T1000 (cell line): ENCODE measurements at places on chromosomes 12 and 14.

- DNase-seq, result no peak
These were observed 360.0 kb upstream of the DCN start for GRCh38 chr12:91542666-91543065.

GRCh38 chr14:23446291-23446851 is 10.9 kb upstream of the MYH7 start:
- DNase-seq, result no peak

DNA sequence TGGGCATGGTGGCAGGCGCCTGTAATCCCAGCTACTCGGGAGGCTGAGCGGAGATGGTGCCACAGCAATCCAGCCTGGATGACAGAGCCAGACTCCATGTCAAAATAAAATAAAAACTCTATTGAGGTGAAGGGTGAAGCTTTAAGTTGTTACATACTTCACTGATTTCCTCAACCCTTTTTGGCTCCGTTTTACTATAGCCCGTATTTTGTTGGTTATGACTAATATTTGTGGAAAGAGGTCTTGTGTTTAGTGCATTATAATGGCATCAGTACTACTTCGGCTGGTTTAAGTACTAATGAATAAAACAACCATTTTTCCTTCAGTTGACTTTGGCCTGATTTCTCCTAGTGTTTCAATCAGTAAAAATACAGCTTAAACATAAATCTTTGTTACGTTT is 27.0 kb upstream of the SLC2A14 start:
- no peak for DNase-seq

DNA sequence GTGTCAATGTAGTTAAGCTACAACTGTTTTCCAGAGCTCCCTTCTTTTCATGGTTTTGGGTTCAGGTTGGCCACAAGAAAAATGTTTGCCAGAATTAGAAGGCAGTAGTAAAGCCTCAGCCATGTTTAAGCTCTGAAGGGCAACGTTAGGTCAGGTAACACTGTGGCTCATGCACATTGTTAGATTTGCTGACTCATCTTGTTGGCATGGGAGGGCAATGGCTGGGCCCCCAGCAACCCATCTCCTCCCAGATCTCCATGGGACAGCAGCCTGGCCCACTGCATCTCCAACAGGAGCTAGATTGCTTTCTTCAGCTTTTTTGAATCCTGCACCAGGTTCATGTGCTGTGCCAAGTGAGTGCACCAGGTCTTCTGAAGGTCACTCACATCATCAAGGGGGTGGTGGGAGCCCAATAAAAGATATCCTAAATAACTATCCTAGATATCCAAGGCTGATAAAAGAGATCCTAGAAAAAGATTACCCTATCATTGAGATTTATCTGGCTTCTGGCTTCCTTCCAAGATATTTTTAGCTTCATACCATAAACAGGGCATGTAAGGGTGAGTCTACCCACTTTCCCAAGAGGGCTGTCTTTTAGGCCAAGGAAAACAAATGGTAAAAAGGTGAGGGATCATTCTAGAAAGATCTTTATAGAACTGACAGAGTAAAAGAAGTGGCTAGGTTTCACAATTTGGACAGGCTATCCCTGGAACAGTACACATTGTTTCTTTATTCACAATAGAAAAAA is 28.9 kb downstream of the PTGER2 start:
- DNase-seq, result peak; percentile 28

GRCh38 chr14:25080682-25081081 is 30.7 kb upstream of the STXBP6 start:
- DNase-seq, result no peak

DNA sequence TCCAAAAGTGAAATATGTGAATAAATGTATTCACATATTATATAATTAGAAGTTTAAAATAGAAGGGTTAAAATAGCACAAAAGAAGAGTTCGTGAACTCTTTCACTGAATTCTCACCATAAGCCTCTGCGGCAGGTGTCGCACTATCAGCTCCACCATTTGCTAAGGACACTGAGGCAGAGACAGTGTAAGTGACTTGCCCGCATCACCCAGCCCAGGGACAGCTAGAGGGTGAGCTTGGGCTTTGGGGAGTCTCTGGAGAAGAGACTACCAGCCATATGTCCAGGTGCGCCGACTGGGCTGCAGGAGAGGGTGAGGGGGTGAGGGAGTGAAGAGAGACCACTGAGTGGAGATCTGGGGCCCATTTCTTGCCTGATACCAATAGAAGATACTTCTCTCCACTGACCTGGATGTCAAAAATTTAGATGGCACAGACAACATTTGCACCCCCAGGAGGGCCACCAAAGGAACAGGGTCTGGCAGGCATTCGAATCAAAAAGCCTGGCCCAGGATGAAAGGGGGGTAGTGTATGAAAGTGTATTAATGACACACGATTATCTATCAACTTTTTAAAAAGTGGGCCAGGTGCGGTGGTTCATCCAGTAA is 28.5 kb downstream of the FAIM2 start:
- no peak for DNase-seq

DNA sequence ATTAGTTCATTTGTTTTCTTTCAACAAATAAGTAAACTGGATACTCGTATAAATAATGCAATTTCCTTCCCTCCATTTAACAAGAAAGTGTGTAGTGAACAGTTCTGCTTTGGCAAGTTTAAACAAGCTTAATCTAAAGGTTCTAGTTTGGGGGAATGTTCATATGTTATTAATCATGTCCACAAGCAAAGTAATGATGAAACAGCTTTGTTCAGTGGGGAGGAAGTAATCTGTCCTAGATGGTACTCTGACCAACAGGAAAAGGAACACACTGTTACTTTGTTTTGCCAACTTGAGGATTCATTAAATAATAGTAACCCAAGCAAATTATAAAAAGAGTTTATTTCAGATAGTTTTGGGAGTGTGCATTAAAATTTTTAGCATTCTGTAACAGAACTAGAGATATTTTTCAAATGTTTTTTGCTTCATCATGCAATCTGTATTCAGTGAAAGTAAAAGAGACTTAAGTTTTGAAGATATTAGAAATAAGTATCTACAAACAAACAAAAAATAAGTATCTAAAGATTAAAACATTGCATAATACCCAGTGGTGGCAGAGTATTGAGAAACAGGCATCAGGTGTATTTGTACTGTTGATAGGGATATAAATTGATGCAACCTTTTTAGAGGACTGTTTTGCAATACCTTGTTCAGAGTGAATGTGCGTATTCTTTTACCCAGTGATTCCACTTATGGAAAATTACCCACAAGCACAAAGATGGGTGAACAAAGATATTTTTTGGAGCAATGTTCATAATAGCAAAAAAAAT is 61.1 kb downstream of the RAB35 start:
- no peak for DNase-seq

DNA sequence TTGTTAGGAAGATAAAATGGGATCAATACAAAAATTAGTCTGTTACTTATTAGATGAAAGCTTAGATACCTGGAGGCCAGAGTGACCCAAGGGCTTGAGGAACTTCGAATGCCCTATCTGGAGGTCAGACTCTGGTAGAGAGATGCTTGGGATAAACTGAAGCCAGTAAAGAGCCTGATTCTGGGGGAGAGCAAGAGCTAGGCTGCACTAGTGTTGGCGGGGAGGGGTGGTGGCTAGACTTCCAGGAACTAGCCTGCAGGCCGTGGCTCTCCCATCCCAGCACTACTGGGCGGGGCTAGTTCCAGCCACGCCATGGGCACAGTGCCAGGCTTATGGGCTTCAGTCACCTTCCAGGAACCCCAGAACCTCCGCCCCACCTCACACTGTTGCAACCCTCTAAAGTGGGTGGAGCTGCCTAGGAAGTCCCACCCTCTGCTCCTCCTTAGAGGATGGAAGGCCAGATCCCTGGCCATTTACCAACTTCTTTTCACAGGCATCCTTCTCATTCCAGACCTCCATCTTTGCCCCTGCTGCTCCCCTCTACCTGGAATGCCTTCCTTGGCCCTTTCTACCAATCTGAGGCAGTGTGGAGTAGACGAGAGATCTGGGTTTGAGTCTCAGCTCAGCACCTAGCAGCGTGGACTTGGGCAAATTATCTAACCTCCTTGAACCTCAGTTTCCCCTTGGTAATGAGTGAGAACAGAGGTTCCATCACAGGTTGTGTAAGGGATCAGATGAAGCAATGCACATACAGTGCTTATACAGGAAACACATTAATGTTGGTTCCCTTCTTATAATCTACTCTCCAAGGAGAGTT is 6.3 kb upstream of the NFE2 start:
- DNase-seq, result no peak

- no peak for DNase-seq
These were observed 67.8 kb downstream of the VWF start for GRCh38 chr12:6056406-6057240.

DNA sequence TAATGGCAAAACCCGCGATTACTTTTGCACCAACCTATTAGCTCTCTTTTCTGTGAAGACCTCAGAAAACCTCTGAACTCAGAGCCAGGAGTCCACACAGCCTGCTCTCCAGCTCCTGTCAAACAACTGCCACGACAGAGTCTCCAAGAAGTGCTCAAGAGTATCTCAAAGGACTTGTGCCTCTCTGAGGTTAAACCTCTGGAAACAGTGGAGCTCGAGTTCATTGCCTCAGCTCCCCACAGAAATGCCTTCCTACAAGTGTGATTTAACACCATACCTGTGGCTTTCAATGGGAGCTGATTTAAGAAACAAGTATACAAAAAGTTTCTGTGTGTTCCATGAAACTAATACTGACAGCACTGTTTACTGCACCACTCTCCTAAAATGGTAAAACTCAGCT is 20.1 kb downstream of the ACTN1 start:
- DNase-seq, result no peak

- no peak for DNase-seq
These were observed 25.9 kb downstream of the CEP83 start for GRCh38 chr12:94433744-94434143.

- DNase-seq, result peak; percentile 17
These were observed 21.8 kb upstream of the RNU6-8 start for GRCh38 chr14:32224737-32225377.

DNA sequence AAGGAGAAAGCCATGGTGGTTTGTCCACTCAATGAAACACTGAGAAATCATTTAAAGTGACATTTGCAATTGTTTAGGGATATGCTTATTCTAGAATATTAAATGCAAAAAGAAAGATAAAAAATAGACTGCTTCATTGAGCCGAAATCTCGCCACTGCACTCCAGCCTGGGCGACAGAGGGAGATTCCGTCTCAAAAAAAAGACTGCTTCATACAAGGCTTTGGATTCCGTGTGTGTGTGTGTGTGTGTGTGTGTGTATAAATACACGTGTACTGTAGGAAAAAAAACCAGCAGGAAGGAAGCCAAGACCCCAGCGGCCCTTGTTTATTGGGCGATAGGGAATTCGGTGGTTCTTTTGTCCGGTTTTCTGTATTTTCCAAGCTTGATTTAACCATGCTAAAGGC is 3.2 kb upstream of the ZNF839 start:
- DNase-seq, result no peak

- DNase-seq, result peak; percentile 69
These were observed 158.0 kb downstream of the SLC5A8 start for GRCh38 chr12:101051901-101052550.

- DNase-seq, result no peak
These were observed 9.5 kb downstream of the HSD17B6 start for GRCh38 chr12:56772625-56773024.

- DNase-seq, result no peak
These were observed 425.2 kb downstream of the PCNX1 start for GRCh38 chr14:71332476-71332875.

DNA sequence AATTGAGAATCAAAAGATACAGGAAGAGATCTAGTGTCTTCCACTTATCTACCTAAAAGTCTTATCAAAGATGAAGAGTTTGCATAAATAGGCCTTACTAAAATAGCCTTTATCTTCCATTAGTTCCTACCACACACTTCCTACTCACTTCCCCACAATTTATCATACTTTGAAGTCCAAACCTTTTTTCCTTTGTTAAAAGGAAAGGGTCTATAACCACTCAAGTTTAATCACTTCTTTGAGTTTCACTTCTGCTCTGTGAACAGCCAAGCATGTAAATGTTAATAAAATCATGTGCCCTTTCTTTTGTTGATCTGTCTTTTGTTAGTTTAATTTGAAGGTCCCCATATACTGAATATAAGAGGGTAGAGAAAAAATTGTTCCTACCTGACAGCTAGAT is 114.5 kb downstream of the PHLDA1 start:
- DNase-seq, result no peak

GRCh38 chr14:50085570-50086320 is 30.6 kb downstream of the VCPKMT start:
- no peak for DNase-seq

DNA sequence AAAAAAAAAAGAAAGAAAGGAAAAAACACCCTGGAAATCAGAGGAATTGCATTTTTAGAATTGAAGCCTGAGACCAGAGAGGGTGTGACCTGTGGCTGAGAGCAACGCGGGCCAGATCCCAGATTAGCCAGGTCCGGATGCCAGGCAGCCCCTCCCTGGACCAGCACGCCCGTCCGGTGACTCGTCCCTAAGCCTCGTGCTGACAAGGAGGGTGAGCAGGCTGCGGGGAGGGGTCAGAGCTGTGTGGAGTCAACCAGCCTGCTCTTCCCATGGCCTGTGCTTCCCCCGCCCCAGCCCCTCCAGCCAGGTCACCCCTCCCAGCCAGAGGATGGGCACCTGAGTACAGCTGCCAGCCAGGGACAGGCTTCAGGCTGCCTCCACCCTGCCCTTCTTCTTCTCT is 4.2 kb upstream of the KLC1 start:
- DNase-seq, result peak; percentile 25

DNA sequence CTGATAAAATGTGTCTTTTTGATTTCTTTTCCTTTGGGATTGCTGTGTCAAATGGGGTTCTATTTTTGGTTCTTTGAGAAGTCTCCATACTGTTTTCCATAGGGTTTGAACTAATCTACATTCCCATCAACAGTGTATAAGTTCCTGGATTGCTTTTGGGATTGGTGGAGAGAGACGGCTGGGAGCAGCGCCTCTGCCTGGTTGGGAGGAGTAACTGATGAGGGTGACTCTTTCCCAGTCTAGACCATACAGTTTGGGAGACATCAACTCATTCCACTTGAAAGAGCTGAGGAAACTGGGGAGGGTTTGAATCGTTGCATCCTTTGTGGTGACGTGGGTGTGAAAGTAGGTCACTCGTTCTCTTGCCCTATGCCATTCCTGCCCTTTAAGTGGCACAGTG is 42.3 kb upstream of the KCNA1 start:
- no peak for DNase-seq

GRCh38 chr12:21751517-21751916 is 23.0 kb downstream of the KCNJ8 start:
- peak; percentile 2 for DNase-seq

- no peak for DNase-seq
These were observed 462.9 kb upstream of the MIS18BP1 start for GRCh38 chr14:45715946-45716345.

GRCh38 chr12:121424624-121424975 is 24.7 kb downstream of the RNF34 start:
- no peak for DNase-seq

- no peak for DNase-seq
These were observed 4.7 kb upstream of the HAL start for GRCh38 chr12:96000858-96001257.

- DNase-seq, result no peak
These were observed 274.1 kb downstream of the ADAMTS20 start for GRCh38 chr12:43277651-43278540.
